ENCODE measurements at places on chromosomes 7 and 10.

DNA sequence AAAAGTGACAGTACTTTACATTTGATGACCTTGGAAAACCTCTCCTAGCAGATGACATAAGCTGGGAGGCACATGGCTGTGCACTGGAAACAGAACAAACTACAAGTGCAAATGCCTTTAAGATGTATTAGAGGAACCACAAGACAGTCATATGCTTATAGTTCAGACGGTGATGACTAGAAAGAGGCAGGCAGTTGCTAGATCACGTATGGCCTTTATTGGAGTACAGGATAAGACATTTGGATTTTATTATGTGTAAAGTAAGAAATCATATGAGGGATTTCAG is 290.0 kb downstream of the SORCS1 start:
- DNase-seq = no peak

DNA sequence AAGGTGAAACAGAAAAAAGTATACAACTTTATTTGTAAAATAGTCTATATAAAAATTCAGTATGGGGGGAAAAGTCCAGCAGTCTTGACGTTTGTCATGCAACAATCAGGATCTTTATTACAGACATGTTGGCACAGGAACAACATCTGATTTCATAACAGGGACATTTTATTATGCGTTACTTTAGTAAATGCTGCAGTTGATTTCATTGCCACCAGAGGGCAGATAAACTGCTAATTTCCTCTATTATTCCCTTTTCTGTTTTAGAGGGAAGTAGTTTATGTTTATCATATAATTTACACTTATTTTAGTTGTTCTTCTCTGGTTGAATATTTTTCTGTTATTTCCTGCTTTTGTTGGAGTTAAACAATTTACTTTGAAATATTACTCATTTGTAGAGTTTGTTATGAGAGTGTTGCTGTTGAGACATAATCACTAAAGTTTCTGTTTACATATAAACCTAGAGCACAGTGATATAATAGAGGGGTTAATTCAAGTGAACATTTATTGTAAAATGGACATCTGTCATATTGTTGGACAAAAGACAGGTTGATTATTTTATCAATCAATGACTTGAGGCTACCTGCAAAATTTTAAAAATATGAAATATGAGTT is 3.3 kb downstream of the PLXDC2 start:
- peak; percentile 74 for DNase-seq

DNA sequence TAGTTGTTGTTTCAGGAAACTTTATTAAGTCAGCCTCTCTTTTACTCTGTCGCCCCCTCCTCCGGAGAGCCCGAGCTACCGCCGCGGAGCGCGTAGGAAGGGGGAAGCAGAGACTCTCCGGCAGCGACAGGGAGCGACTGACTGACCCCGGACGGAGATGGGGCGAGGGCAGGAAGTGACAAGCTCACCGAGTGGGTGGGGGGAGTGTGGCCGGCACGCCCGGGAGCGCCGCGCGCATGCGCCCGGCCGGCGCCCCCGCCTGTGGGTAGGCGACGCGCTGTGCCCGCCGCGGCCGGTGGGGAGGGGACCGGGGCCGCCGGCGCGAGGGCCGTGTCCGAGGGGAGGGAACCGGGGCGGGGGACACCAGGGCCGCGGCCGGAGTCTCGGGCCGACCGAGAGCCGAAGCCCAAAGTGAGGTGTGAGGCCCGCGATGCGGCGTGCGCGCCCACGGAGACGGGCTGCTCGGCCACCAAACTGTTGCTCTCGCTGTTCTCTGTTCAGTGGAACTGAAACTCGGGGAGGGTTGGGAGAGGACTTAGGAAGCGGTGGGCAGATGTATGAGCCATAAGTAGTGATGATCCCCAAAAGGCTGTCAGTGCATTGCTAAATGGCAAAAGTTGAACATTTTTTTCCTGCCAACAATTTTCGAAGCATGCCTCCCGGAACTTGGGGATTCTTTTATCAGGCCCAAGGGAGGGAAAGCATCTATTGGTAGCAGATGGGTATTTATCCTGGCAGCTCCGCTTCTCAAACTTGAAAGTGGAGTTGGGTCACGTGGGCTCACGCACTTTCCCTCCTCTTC is at the start of gene ZNF800:
TSS of gene ZNF800 (minus strand) at position 143 of the 802 bp plus-strand sequence. CDS start 1,151 bp downstream, outside the sequence.
- peak; percentile 72 for DNase-seq

DNA sequence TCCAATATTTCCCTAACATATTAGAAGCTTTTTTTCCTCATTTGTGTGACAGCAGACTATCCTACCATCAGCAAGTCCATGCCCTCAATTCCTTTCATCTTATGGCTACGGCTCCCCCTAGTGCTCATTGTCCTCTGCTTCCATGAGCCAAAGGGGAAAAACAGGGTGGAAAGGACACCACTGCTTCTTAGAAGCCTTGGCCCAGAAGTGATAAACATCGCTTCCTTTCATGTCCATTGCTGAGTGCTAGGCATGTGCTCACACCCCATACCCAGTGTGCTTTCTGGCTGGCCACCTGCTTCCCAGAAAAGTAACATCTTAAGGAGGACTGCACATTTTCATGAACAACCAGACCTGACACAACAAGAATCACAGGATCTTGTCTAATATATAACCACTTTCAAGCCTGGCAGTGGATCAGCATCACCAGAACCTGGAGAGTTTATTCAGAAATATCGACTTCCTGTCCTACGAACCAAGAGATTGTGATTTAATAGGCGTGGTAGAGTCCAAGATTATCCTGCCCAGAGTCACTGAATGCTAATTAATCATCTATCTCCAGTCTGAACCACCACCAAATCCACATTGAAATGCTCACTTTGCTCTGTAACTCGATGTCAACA is 650.5 kb upstream of the SORCS1 start:
- peak; percentile 49 for DNase-seq

DNA sequence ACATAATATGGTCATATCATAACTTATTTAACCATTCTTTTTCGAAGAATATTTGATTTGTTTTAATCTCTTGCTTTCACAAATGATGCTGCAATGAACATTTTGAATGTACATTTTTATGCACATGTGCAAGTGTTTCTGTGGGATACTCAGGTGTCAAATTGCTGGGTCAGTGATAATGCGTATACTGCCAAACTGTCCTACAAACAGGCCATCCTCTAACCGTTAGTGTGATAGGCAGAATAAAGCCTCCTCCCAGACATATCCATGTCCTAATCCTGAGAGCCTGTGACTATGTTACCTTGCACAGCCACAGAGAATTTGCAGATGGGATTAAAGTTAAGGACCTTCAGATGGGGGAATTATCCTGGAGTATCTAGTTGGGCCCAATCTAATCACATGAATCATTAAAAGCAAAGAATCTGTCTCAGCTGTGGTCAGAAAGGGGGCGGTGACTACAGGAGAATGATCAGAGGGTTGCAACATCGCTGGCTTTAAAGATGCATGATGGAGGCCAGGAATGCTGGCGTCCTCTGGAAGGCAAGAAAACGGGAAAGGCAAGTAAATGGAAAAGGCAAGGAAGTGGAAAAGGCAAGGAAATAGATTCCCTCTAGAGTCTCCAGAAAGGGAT is 46.7 kb downstream of the FZD1 start:
- peak; percentile 79 for DNase-seq

DNA sequence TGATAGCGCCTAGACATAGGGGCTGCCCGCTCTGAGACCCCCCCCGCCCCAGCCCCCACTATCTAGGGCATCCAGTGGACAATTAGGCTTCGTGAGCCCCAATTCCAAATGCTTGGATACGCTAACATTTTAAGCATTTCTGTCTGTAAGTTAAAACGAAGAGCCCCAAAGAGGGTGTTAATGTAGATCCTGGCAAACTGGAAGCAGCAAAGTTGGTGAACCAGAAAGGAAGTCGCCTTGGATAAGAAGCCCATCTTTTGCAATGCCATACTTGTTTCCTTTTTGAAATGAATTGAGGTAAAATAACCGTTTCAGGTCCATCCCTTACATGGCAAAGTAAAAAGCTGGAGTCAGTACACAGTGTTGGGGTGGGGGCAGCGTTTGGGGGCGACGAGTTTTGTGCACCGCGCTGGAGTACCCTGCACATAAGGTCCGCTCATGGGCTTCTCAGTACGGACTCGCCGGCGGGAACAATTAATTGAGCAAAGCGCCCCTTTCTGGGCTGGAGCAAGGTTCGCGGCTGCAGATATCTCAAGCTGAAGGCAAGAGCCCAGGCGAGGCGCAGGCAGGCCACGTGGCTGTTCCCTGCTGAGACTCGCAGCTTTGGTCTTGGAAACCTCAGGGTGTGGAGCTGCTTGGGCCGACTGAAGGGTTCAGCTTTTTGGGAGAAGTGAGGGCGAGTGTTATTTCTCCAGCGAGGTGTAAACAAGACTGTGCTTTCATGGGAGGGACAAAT is 1.4 kb upstream of the TWIST1 start:
- no peak for DNase-seq

DNA sequence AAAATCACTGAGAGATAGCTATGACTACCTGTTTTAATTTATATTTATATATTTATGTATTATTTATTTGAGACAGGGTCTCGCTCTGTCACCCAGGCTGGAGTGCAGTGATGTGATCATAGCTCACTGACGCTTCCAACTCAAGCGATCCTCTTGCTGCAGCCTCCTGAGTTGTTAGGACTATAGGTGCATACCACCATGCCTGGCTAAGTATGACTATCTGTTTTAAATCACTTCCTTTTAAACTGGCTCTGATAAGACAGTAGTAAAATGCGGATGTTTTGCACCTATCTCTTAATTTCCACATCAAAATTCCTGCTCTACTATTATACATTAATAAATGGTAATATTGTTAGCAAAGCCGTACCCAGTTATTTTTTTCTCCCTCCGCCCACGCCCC is 41.8 kb downstream of the DNMBP start:
- peak; percentile 70 for DNase-seq

- peak; percentile 54 for DNase-seq
Measured at GRCh38 chr7:27101171-27101956, 1.1 kb downstream of the HOXA2 start.

- no peak for DNase-seq
Measured at GRCh38 chr7:97317575-97317974, 200.1 kb downstream of the SDHAF3 start.

GRCh38 chr10:88122576-88122975 is 259.2 kb downstream of the PTEN start:
- no peak for DNase-seq

DNA sequence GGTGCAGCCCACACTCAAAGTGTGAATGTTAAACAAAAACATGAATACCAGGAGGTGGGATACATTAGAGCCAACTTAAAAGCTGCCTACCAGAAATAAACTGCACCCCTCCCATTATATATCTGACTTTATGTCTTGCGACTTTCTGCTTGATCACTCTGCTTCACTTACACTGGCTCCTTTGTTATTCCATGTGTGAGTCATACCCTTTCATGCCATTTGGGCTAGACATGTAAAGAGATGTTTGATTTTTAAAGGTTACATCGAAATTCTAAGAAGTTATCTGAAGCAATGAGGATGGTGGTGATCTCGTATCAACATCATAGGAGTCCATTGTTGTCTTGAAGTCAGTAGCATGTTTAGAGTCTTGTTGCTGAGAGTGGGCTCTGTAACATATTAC is 31.6 kb upstream of the ETV1 start:
- no peak for DNase-seq

GRCh38 chr7:132869166-132869861 is 212.6 kb downstream of the CHCHD3 start:
- DNase-seq = no peak

DNA sequence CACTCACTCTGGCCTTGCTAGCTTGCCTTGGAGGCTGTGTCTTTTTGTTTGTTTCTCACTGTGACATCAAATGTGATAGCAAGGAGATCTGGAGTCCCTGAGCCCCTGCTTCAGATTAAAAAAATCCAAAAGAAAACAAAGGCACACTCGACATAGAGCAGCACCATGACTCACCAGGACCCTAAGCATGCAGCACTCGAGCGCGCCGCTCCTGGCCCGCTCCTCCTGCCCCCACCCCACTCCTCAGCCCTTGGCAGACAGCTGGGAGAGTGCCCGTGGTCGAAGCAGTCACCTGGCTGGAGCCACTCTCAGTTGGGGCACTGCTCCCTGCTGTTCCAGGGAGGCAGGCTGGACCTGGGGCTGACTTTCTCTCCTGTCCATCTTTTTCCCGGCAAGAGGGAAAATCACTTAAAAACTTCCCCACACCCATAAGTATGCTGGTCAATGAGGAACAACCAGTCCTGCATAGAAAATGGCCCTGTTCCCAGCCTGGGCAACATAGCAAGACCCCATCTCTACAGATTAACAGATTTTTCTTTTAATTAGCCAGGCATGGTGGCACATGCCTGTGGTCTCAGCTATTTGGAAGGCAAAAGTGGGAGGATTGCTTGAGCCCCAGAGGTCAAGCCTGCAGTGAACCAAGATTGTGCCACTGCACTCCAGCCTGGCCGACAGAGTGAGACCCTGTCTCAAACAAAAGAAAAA is 128.4 kb downstream of the PAXIP1 start:
- no peak for DNase-seq

DNA sequence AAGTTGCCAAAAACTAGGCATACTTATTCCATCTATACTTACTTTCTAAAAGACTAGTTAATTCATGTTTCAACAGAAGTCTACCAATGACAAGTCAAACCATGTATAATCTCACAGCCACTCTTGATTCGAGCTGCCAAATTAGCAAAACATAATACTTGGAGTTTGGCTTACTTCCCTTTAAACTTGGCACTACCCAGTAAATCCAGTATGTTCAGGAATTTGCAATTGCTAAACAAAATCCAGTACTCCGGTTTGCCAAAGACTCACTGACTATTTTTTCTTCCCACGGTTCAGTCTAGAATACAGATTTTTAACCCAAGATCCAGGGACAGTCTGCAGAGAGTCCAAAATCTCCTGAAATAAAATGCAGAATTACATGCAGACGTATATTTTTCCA is 4.6 kb downstream of the OAT start:
- DNase-seq = peak; percentile 24

- no peak for DNase-seq
Measured at GRCh38 chr10:13475124-13475523, 53.7 kb downstream of the BEND7 start.

DNA sequence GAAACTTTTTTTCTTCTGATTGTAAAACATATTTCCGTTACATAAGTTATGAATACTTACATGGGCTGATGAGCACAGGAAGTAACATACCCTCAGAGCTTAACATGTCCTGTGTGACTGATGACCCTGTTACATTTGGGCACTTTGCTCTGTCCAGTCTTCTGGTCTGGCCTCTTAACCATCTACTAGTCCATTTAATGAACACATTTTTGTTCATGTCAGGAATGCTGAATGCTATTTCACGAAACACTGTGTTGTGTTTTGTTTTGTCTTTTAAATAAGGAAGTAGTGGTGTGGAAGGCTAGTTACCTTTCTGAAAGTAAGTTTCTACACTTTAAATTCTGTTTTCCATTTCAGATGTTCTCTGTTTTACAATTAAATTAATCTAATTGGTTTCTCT is 77.7 kb downstream of the RBM33 start:
- DNase-seq = no peak
